ENCODE measurements at places on chromosomes 12 and 14.

GRCh38 chr12:121175383-121176119, 34.4 kb upstream of the P2RX4 start:
- DNase-seq: no peak

GRCh38 chr12:6375269-6376078, at the start of gene SCNN1A:
SCNN1A (minus strand) TSS chr12:6375563; CDS start chr12:6374783, 780 bp downstream.
- DNase-seq: no peak

GRCh38 chr14:69593018-69593677, 18.2 kb upstream of the SUSD6 start:
- DNase-seq: no peak

DNA sequence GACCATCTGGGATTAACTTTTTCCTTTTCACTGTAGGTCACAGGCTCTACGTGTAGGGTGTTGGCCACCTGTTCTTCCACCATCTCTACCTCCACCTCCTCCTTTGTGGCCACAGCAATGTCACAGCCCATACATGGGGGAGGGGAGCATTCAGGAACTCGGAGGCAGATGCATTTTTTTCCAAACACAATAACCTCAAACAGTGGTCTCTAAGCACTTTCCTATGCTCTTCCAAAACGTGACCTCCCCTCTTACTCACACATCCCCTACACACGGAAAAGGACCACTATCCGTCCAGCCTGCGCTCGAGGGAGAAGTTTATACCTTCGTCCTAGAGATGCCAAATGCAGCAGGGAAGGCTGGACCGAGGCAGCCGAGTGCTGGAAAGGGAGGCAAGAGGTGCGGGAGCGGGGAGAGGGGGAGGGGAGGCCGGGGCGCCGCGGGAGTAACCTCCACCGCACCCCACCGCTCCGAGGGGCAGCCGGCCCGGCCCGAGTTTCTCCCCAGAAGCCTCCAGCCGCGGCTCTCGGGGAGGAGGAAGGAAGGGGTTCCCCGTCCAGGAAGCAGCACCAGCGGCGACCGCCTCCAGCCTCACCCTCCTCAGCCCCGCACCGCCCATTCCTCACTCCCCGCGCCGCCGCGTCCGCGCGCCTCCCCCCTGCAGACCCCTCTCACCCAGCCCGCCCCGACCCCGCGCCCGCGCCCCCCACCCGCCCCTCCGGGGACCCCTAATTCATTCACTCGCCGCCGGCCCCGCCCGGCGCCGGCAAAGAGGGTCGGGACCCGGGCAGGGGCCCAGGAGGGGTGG, 594 bp downstream of the KRAS start:
- DNase-seq: peak; percentile 0

DNA sequence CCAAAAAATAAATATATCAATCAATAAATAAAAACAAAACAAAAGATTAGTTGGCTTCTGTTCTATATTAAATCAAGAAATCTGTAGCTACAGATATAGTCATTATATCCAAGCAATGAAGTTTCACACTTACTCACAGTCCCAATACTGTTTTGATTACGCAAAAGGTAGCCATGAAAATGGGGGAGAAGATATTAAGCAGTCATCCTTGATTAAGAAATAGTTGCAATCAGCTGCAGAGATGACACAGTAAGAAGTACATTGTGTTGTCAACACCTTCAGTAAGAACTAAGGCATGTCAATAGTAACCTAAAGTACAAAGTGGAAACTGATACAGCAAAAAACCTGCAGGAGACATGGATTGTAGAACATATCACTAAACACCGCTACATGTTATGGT, 11.0 kb upstream of the RHOJ start:
- no peak for DNase-seq

DNA sequence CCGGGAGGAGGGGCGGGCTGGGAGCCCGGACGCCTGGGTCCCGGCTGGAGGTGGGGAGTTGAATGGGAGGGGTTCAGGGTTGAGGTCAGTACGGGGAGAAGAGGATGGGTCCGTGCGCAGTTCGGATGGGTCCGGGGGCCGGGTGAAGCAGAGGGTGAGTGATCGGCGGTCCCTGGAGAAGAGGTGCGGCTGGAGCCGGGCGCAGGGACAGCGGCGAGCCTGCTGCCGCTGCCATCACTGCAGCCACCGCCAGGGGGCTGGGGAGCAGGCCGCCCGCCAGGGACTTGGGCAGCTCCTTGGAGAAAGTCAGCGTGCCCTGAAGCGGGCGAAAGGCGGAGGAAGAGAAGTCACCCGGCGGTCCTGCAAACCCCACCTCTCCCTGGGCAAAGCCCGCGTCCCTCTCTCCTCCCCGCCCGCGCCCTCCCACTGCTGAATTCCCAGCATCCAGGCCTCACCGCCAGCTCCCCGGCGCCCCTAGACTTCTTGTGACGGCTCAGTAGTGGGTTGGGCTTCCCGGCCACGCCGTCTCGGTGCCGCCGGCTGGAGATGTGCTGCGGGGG, 6.0 kb upstream of the GPR84 start:
- no peak for DNase-seq

GRCh38 chr12:38884666-38885065, 20.7 kb downstream of the CPNE8 start:
- DNase-seq: no peak

DNA sequence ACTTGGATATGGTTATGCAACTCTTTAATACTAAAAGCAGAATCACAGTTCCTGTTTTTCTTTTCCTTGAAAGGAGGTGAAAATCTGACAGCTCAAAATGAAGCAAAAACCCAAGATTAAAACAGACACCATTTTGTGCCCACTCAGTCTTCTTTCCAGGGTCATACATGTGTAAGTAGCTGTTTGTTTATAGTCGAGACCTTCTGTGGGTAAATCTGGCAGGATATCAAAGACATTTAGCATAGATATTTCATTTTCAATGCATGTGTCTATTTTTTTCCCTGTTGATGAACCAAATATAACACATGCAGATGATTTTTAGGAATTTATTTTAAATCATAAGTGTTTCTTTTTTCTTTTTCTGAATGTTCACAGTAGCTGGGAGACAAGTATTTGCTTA, 398.8 kb downstream of the FOXG1 start:
- no peak for DNase-seq

GRCh38 chr12:106112145-106112821, 26.5 kb downstream of the NUAK1 start:
- no peak for DNase-seq

DNA sequence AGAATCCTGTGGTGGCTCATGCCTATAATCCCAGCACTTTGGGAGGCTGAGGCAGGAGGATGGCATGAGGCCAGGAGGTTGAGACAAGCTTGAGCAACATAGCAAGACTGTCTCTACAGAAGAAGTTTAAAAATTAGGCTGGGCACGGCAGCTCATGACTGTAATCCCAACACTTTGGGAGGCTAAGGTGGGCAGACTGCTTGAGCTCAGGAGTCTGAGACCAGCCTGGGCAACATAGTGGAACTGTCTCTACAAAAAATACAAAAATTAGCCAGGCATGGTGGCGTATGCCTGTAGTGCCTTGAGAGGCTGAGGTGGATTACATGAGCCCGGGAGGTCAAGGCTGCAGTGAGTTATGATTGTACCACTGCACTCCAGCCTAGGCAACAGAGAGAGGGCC, 998 bp upstream of the CYP27B1 start:
- no peak for DNase-seq

GRCh38 chr12:70948976-70949336, 28.4 kb upstream of the PTPRR start:
- DNase-seq: no peak

GRCh38 chr12:93403988-93404803, 26.5 kb downstream of the NUDT4 start:
- no peak for DNase-seq

DNA sequence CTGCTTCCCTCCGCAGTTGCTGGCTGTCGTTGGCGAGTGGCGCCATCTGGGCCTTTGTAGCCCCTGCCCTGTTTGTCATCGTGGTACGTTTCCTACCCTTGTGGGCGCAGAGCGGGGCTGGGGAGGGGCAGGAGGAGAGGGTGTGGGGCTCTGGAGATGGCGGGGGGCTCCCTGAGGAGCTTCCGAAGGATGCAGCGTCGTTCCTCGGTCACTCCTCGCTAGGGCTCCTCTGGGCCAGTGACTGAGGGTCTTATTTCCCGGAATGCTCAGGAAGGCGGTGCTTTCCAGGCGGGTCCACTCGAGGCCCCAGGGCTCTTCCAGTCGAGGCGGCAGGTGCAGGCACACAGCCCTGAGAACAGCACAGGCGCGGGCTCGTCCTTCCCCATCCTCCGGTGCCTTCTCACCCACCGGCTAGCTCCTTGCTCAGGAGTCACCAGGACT, 167.1 kb downstream of the ADGRD1 start:
- no peak for DNase-seq

DNA sequence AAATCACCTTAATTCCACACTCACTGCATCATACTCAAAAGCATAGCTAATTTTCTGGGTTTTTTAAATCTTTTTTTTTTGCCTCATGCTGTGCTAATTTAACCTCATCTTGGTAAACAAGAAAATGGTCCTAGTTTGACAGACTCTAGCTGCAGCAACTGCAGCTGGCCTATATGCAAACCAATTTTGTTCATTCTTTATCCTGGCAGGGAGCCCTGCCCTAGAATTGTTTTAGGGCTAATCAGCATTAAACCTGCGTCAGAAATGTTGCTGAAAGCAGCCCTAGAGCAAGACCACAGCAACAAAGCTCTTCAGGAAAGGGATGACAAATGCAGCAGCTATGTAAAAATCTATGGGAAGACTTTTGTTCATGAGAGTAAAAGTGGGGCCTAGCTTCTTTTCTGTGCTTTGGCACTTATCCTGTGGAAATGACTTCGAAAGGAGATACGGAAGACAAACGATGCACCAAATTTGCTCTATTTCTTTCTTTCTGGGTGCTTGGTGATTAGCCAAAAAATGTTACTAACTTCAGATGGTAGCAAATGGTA, 72.2 kb downstream of the DENND5B start:
- DNase-seq: peak; percentile 74

- no peak for DNase-seq
Measured at GRCh38 chr14:36222952-36223468, 46.5 kb upstream of the PTCSC3 start.

- no peak for DNase-seq
Measured at GRCh38 chr12:91397866-91398532, 215.4 kb upstream of the DCN start.

- no peak for DNase-seq
Measured at GRCh38 chr12:3296409-3296701, 194.6 kb upstream of the PRMT8 start.

DNA sequence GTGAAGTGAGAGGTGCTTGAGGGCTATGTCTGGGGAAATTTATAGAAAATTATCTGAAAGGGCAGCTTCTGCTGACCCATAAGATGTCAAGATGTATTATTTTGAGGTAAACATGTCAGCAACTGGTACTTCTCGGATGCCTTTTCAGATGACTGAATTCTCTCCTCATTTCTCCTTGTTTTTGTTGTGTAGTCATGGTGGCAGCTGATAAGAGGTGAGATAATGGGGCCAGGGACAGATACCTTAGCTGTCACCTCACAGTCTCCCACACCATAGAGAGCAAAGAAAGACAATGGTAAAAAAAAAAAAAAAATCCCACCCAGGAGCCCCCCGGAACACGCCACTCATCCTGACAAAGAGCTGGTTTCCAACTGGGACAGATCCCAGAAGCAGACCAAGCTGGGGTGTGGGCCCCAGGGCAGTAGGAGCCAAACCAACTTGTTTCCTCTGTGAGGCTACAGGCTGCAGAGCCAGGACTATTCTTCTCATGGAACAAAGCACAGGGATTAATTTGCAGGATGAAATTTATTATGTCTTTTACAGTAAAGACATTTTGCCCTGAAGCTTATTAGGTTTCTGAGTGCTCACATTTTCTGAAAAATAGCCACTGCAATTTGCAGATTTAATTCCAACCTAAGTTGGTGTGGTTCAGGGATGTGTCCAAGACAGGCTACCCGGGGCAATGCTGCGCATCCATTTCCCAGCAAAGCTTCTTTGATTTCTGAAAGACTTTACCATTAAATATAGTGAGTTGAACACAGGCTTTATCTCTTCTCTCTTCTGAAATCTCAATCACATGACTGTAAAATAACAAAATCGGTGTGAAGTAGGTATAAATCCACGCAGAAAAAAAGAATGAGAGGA, 52.2 kb downstream of the NDUFA12 start:
- no peak for DNase-seq

GRCh38 chr14:49493557-49493956, 92.6 kb downstream of the RPS29 start:
- no peak for DNase-seq

- no peak for DNase-seq
Measured at GRCh38 chr12:93912086-93912733, 235.0 kb downstream of the CRADD start.

DNA sequence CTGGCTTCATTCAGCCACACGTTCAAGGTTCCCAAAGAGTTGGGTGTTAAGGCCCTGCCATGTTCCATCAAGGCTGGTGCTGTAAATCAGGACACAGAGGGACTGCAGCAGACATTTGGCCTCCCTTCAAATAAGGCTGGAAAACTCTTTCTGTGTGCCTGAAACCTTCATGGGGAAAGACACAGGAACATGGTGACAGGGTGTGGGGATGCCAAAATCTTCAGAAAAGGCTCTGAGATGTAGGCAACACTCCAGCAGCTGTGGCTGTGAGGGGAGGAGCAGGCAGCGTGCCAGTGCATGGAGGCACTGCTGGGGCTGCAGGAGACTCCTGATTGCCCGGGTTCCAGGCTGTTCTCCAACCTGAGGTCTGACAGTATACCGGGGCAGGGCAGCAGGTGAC, 15.0 kb downstream of the POMT2 start:
- no peak for DNase-seq

DNA sequence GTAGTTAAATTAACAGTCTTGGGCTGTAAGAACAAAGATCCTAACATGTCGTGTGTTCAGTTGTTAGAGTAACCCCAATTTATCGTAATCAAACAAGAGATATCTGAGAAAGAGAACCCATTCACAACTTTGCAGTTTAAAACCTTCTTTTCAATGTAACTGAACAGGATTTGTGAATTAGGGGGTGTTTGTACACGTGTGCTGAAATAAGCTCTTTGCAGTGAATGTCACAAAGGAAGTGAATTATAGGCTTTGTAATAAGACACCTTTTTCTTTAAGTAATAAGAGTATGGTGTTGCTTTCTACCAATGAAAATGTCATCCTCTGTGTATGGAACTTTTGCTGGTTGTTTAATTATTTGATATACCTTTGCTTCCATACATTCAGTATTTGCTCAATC, 114.0 kb downstream of the ALX1 start:
- no peak for DNase-seq

- no peak for DNase-seq
Measured at GRCh38 chr12:26728205-26729050, 104.6 kb downstream of the ITPR2 start.

DNA sequence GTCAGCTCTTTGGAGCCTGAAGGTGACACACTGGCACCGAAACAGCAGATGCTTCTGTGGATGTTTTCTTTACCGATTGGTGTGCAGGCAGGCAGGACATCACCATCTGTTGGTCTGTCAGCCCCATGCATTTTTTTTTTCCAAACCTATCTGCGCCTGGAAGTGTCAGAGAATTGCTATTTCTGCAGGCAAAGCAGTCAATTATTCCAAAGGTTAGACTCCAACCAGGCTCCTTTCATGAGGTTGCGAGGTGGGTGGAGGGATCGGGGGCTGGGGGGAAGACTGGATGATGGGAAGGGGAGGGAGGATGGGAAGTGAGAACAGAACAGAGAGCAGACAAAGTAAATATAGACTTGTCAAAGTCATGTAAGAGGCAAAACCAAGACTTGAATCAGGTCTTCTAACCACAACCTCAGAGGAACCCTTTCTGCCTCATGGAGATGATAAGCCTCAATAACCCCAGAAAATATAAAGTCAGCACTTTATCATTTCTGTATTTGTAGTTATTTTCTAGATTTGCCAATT, 117.7 kb downstream of the OTOGL start:
- DNase-seq: no peak

- DNase-seq: no peak
Measured at GRCh38 chr12:132490422-132491137, 629 bp downstream of the FBRSL1 start.

Data from SHP77 treated with DMSO at 0.1 percent for 48 hours (cell line).